ENCODE measurements at places on chromosomes 3 and 15.

DNA sequence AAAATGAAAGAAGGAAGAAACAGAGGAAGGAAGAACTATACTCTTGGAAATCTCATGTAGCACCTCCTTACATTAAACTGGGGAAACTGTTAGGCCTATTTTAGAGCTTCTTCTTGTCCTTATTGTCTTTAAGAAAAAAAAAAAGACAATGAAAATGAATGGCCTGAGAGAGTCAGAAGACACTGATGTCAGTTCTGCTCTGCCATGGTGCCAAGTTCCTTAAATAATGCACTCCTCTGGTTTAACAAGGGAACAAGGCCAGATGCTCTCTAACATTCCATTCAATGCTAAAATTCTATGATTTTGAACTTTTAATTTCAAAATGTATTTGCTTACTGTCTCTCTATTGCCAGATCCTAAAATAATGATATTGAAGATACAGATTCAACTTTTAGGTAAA, 4.4 kb upstream of the MBNL1 start:
- no peak for DNase-seq

- no peak for DNase-seq
Measured at GRCh38 chr3:178206521-178206920, 329.7 kb upstream of the KCNMB2 start.

- no peak for DNase-seq
Measured at GRCh38 chr15:48569591-48570302, 75.8 kb downstream of the FBN1 start.

GRCh38 chr3:43866529-43867353, 176.0 kb downstream of the ABHD5 start:
- no peak for DNase-seq

DNA sequence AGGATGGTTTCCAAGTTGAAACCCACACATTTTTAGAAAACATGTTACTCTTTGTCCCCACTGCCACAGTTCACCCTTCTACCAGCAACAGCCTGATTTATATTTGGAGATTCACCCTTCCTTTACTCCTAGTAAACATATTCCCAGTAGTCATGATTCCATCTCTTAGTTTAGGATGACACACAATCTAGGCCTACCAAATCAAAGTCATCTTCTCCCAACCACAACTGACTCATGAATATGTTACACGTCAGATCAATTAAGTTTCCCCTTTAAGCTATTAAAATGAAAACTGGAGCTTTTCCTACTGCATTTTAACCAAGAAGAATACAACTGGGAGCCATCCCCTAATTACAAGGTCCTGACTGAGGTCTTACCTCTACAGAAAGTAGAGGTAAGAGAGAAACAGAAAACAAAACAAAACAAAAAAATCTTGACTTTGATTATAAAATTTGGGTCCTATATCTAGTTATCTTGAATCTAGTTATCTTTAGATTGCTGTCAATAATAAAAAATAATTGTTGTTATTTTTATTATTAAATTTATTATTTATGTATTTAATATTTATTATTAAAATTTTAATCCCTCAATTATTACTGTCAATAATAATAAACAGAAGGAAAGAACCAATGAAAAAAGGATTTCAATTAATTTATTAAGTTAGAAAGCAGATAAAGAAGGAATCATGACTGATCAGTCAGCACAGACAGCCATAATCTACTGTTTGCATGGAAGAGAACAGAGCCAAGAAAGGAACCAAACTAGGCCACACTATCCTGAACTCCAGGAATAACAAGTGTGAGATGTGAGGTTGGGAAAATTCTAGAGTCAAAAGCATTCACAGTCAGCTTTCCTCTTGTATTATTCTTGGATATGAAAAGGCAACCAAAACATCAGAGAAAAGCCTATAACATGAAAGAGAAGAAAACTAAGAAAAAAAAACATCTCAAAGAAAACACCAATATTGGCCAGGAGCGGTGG, 12.5 kb downstream of the DPH6 start:
- no peak for DNase-seq

Measured in activated CD4-positive, alpha-beta T cell treated with anti-CD3 and anti-CD28 coated beads for 1 hour (primary cell).